ENCODE measurements at places on chromosomes 7 and 10.
A peak's percentile ranks its signal among the peaks of the same experiment; 100 is the strongest.

- no peak for DNase-seq
Measured at GRCh38 chr7:156731651-156732050, 91.1 kb downstream of the RNF32 start.

- no peak for DNase-seq
Measured at GRCh38 chr7:63071396-63071795, 927.3 kb upstream of the ZNF722 start.

- no peak for DNase-seq
Measured at GRCh38 chr7:133742709-133743538, 384.2 kb upstream of the LRGUK start.

GRCh38 chr10:26486990-26487850 lies 49.1 kb downstream of the APBB1IP start:
- DNase-seq: peak; percentile 70

DNA sequence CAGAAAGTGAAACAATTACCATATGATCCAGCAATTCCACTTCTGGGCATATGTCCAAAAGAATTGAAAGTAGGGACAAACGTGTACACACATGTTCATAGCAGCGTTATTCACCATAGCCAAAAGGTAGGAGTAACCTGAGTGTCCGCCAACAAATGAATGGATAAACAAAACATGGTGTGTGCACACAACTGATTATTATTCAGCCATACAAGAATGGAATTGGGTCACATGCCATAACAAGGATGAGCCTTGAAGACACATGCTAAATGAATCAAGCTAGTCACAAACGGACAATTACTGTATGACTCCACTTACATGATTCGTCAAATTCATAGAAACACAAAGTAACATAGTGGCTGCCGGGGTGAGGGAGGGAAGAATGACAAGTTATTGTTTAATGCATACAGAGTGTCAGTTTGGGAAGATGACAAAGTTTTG lies 4.1 kb upstream of the OIT3 start:
- no peak for DNase-seq

DNA sequence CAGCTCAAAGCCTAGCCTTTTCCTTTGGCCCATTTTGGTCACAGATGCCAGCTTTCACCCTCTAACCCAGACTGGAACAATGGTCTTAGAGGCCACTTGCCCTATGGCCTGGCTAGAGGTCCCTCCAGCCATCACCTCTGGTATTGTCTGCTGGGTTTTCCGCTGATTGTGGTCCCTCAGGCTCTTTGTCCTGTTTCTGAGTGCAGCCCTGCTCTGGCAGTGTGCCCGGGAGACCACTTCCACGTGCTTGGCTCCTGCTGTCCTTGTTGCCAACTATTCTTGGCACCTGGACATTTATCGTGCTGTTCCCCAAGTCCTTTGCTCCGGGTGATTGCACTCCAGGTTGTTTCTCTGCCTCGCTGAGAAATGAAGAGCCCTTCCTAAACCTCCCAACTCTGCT lies 53.3 kb upstream of the FAM180A start:
- DNase-seq: no peak

GRCh38 chr10:129513312-129513711 lies 46.3 kb downstream of the MGMT start:
- DNase-seq: no peak

DNA sequence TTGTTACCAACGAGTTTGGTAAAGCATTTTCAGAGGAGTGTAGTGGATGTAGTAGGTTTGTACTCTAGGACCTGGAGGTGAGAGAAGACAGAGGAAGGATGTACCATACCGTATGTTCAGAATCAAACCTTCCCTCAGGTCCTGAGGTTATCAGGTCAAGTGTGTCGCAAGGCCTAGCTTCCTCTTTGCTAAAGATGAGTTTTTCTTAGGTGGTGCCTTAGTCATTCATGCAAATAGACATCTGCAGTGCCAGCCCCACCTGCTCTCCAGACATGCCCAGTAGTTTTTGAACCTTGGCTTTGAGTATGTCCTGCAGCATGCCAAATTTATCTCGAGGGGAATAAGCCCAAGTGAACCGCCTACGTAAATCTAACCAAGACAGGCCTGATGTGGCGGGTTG lies 71.3 kb downstream of the HDAC9 start:
- DNase-seq: no peak

GRCh38 chr10:87844837-87845623 lies 18.3 kb downstream of the KLLN start:
- DNase-seq: no peak

DNA sequence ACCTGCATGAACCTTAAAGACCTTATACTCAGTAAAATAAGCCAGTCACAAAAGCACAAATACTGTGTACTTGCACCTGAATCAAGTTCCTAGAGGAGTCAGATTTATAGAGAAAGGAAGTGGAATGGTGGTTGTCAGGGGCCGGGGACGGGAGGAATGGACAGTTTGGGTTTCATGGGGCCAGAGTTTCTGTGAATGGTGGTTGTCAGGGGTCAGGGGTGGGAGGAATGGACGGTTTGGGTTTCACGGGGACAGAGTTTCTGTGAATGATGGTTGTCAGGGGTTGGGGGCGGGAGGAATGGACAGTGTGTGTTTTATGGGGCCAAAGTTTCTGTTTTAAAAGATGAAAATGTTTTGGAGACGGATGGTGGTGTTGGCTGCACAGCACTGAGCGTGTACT lies 260.0 kb upstream of the MKI67 start:
- no peak for DNase-seq

DNA sequence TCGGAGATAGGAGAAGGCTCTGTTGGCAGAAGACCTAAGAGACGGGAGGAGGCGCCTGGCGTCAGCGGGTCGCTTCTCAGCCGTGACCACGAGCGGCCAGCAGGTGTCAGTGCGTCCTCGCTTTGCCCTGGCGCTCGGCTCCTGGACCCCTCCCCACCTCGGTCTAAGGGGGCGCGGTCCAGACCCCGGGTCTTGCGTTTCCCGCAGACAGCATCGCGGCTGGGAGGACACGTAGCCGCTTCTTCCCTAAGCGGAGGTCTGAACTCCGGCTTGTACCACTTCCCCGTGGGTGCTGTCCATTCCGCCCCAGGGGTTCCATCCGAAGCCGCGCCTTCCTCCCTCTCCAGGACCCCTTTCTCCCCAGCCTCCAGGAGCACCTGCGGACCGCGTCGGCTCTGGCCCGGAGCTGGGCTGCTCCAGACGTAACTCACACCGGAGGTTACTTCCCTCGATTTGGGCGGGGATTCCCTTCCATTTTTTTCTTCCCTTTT lies 593 bp upstream of the ADRA2A start:
- DNase-seq: peak; percentile 59

DNA sequence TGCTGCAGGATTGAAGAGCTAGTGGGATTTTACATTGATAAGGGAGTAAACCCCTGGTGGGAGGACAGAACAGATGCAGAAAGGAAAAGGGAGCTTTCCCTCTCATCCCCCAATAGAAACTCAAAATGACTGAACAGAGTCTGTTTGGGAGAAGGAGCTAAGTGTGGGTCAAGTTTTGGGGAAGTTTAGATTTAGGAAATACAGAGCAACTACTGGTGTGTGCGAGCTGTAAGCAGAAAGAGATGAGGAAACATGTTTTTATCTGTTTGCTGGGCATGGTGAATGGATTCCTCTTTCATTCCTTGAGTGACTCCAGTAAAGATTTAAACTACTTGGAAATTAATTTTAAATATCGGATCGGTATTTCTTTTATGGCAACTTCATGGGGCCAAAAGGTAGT lies 132.7 kb downstream of the AOAH start:
- no peak for DNase-seq
